ENCODE measurements at places on chromosomes 16 and 17.

DNA sequence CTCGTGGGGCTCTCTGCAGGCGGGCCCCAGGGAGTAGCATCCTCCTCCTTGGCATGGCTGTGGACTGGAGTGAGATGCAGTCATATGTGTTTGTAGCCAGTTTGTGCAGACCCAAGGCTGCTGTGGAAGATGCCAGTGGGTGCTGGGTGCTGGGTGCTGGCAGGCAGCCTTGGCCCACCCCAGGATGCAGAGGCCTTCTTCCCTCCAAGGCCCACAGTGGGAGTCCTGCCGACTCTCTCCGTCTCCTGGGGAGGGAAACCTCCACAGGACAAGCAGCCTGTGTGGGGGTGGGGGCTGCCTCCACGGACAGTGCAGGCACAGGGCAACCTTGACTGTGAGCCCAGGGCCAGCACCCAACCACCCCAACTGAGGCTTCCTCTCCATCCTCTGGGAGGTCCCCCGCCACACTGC lies 13.8 kb upstream of the TMEM92 start:
- DNase-seq, result no peak

DNA sequence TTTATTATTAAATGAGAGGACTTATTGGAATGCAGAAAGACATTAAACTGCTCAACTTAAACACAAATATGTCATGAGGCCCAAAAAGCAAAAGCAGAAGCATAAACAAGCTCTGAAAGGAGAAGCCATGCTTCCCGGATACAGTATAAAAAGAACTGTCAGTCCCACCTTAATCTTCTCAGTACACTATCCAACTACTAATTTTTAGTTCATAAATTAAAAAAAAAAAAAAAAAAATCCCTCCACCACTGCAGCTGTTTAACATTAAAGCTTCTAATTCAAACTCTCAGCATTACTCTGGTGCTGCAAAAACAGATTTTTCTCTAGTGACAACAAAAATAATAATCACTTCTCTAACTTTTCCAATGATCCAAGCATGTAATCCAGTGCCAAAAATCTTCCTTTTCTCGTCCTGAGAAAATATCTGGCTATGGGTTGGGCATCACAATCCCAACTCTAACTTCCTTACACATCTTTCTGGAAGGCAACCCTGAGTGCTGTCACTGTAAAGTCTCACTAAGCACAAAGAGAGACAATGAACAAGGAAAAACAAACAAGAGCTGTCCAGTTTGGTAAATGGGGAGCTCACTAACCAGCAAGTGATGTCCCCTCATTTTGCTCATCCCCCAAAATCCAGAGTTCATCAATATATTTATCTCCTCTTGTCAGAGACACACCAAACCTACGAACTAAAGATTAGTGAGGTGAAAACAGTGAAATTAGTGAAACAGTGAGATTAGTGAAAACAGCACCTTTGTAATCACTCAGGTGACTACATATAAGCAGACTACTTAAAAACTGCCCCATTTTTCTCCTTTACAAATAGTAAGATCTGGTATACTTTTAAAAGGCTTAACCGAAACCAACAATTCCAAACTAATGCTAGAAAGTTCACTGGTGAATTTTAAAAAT lies 5.5 kb downstream of the USP32 start:
- DNase-seq, result no peak

GRCh38 chr17:12070561-12070960 lies 49.9 kb downstream of the MAP2K4 start:
- no peak for DNase-seq

GRCh38 chr17:10927712-10928111 lies 89.8 kb upstream of the PIRT start:
- no peak for DNase-seq

GRCh38 chr17:77436058-77436442 lies 295.3 kb downstream of the SEC14L1 start:
- no peak for DNase-seq

- DNase-seq, result no peak
Observed at GRCh38 chr17:39640591-39641031, 3.7 kb downstream of the STARD3 start.
